CD4-positive, alpha-beta T cell treated with Interleukin-6 at 100 ng/mL for 8 hours (primary cell): ENCODE measurements at places on chromosomes 6 and 20.

DNA sequence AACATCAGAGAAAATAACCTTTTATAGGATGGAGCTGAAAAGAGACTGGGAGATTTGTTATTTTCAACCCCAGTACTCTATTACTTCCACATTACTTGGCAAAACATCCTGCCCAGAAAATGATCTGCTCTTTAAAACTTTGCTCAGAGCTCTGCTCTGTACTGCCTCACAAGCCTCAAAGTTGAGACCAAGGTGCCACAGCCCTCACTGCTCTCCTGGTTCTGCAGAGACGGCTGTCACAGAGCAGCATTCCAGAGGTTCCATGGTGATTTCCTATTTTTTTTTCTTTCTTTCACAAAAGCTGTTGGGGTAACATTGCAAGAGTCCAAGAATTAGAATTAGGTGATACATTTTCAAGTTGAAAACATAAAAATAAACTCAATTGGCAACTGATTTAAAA, 155.2 kb downstream of the UBE3D start:
- DNase-seq: no peak

DNA sequence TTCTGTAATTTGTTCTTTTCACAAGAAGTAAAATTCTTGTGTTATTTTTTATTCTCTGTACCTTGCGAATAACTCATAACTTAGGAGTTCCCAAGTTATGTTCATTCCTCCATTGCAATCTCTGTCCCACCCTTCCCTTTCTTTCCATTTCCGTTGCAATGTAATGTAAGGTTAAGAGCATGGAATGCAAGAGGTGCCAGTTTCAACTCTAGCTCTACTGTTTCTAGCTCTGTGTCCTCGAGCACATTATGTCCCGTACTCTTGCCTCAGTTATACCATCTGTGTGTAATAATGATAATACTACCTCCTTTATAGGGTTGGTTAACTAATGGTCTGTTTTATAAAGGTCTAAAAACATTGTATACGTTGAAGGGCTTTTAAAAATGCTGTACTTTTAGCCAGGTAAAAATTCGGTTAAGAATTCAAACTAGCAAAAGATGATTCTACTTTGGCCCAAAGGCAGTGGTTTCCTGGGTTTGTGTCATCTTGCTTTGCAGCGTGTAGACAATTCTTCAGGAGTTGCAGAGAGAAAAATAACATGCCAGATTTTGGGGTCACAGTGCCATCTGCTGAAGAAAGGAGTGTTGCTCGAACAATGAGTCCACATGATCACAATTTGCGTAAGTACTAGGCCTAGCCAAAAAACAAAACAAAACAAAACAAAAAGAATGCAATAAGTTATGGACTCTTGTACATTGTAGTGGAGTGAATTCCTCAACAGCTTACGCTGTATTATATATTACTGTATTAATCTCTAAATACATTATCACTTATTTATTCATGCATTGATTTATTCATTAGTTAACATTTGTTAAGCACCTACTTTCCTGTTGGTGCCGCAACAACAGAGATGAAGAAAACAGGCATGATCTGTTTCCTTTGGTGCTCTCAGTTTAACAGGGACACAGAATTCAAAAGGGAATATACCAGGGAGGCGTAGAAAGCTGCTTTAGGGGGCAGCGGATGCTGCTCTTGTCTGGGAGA, 10.0 kb upstream of the PFDN4 start:
- DNase-seq: no peak

- no peak for DNase-seq
Measured at GRCh38 chr6:154350293-154350692, 6.3 kb downstream of the IPCEF1 start.

DNA sequence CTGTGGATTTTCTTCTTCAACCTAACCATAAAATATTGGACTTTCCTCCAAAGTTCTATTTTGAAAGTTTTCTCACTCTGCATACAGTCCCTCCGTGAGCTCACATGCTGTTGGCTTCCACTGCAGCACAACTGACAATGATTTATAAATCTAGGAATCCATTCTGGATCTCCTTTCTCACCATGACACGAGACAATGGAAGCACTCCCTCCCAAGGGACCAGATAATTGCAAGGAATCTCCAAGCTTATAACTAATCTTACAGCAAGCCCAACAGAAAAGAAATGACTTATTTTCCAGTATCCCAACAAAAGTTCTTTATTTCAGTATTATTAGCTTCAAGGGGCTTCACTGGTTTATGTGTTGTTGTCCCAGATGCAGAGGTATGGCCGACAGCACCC, 729.0 kb downstream of the RFPL4B start:
- DNase-seq: no peak

DNA sequence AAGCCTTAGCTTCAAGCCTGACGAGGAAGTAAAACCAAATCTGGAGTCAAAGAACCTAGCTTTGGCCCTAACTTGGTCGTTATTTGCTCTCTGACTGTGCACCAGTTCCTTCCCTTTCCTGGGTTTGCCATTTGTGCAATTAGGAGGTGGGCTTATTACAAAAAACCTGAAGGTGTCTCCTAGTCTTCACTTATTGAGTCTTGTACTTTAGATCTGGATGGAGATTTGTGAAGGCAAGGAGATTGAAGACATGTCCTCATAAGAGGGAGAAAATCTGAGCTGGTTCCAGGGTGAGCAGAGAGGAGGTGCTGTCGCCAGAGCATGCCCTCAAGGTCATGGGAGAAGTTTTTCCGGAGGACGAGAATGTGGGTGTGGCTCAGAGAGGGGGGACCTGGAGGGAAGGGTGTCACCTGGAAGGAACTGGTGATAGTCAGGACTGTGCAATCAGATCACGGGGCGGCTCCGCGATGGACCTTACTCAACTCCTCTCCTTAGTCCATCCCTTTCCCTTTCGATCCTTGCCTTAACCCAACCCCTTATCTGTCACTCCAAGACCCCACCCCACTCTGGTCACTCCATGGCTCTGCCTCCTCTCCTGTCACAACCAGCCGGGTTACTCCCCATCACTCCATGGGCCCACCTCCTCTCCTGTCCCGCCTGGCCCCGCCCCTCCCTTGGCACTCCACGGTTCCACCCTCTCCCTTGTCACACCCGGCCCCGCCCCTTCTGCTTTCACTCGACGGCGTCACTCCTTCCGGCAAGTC, 588 bp upstream of the ACSS2 start:
- no peak for DNase-seq

- DNase-seq: no peak
Measured at GRCh38 chr20:15236812-15237211, 899.4 kb upstream of the FLRT3 start.

GRCh38 chr6:26234421-26235301, 130.3 kb upstream of the BTN3A2 start:
- peak; percentile 82 for DNase-seq

DNA sequence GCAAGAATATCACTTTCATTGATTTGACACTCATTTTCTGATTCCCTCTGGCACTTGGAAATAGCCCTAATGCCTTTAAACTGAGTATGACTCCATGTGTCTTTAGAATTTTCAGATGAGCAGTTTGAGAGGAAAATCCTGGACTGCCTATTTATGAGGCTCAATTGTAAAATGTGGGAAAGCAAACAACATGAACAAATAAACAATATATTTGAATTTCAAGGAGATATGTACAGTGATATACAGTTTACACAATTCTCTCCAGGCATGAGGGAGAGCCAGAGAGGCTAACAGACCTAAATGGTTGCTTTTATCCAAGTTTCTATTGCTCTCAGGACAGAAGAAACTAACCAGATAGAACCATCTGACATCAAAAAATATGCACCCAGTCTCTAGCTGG, 748.2 kb upstream of the NRSN1 start:
- no peak for DNase-seq

DNA sequence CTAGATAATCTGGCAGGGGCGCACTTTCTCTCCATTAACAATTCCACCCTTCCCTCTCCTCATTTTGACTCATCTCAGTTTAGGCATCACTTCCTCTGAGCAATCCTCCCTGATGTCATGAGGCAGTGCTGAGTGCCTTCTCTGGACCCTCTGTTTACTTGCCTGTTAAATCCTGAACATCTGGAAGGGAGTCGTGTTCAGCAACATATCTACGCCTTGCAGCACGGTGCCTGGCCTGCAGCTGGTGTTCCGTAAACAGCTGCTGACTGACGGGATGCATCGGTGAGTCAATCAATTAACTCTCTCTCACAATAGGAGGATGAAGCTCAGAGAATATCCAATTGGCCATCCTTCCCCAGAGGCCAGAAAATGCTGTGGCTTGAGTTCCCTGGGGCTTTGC, 613.5 kb downstream of the PTPRT start:
- no peak for DNase-seq

GRCh38 chr20:39849171-39849570, 839.9 kb downstream of the MAFB start:
- DNase-seq: no peak

GRCh38 chr6:150636808-150637207, 37.1 kb downstream of the PLEKHG1 start:
- no peak for DNase-seq
